ENCODE measurements at places on chromosomes 2 and 18.

GRCh38 chr18:38895560-38895959 lies 1330.0 kb upstream of the CELF4 start:
- DNase-seq: no peak

GRCh38 chr2:46122318-46122976 lies 174.8 kb upstream of the EPAS1 start:
- DNase-seq: no peak

- DNase-seq: no peak
Measured at GRCh38 chr2:189763908-189764661, 1.5 kb upstream of the OSGEPL1 start.

DNA sequence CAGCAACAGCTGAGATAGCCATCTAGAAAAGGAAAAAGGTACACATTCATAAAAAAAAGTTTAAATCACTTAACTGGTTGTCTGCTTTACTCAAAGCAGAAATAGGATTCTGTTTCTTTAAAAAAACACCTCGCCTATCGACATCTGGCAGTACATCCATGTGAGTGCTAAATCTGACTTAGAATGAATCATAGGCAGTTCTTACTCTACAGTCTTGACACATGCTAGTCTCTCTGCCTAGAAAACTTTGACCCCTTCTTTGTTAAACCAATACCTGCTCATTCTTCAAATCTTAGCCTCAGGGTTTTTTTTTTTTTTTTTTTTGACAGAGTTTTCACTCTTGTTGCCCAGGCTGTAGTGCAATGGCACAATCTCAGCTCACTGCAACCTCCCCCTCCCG lies 37.1 kb upstream of the GPR75 start:
- DNase-seq: no peak

DNA sequence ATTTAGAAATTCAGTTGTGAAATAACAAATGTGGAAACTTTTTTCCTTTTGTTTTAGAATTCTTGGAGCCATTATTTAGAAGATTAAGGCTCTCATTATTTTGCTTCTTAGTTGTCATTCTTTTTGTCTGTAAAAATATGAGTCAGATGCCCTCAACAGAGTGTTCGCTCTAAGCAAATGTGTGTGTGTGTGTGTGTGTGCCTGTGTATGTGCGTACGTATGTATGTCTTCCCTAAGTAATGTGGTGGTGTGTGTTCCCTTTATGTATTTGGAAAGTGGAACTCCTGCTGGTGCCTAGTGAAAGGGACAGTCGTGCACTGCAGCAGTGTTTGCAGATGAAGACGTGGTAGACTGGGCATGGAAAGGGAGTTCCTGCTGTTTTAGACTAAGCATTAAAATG lies 27.5 kb downstream of the ZNF407 start:
- DNase-seq: no peak

- DNase-seq: no peak
Measured at GRCh38 chr18:61643884-61644647, 248.7 kb downstream of the RNF152 start.

DNA sequence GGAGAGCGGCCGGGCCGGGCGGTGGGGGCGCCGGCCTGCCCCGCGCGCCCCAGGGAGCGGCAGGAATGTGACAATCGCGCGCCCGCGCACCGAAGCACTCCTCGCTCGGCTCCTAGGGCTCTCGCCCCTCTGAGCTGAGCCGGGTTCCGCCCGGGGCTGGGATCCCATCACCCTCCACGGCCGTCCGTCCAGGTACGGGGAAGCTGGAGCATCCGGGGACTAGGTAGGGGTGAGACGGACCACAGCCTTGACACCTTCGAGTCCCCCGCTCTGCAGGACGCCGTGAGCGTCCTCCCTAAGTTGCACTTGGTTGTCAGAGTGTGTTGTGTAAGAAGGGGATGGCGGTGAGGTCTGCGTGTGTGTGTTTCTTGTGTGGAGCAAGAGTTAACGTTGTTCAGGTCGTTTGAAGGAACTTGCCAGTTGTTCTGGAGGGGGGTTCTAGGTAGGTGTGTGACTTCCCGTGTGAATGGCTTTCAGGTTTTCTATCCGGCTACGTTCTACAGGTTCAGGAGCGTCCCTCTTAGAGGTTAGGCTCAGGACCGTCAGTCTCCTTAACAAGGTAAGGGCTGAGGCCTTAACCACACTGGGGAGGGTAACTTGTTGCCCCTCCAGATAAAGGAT lies 393 bp downstream of the IL1R1 start:
- no peak for DNase-seq

GRCh38 chr2:44931198-44931780 lies 10.2 kb upstream of the SIX3 start:
- DNase-seq: no peak

DNA sequence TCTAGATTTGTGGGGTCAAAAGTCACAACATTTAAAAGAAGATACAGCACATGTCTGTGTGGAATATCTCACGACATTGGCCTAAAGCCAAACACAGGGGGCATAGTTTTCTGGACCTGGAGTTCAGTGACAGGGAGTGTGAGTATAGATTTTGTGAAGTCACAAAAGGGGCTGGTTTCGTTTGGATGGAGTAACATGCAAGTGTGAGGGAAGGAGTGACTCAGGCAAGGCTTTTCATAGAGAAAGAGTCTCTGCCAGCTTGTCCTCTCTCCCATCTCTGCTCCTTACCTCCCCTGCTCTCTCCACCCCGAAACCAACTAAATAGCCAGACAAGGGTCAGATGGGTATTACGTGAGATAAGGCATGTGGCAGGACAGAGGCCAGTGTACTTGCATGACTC lies 3.7 kb upstream of the EPAS1 start:
- DNase-seq: no peak

DNA sequence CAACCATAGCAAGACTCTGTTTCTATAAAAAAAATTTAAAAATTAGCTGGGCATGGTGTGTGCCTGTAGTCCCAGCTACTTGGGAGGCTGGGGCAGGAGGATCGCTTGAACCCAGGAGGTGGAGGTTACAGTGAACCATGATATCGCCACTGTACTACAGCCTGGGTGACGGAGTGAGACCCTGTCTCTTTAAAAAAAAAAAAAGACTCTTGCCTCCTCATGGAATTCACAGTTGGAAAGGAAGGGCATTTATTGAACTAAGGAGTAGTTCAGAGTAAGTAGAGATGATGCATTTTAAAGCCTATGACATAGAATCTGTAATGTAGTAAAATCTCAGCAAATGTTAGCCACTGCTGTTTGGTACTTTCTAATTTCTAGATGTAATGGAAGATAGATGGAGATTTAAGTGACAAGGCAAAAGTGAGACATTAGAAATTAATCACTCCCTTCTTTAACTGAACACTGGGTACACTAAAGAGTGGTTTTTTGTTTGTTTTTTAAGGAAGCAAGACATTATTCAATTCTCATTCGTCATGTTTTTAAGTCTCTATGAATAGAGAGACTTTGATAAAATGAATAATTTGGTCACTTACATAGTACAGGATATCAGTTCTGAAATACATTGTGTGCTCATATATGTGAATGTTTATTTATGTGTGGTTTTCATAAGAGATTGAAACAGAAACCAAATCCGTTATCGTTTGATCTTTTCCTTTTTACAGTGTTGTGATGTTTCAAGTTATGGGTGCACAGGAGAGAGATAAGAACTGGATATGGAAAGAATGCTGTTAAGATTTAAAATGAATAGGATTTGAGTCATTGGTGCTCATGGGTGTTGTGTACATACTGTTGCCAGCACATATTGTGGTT lies 186.1 kb upstream of the STON1 start:
- no peak for DNase-seq

DNA sequence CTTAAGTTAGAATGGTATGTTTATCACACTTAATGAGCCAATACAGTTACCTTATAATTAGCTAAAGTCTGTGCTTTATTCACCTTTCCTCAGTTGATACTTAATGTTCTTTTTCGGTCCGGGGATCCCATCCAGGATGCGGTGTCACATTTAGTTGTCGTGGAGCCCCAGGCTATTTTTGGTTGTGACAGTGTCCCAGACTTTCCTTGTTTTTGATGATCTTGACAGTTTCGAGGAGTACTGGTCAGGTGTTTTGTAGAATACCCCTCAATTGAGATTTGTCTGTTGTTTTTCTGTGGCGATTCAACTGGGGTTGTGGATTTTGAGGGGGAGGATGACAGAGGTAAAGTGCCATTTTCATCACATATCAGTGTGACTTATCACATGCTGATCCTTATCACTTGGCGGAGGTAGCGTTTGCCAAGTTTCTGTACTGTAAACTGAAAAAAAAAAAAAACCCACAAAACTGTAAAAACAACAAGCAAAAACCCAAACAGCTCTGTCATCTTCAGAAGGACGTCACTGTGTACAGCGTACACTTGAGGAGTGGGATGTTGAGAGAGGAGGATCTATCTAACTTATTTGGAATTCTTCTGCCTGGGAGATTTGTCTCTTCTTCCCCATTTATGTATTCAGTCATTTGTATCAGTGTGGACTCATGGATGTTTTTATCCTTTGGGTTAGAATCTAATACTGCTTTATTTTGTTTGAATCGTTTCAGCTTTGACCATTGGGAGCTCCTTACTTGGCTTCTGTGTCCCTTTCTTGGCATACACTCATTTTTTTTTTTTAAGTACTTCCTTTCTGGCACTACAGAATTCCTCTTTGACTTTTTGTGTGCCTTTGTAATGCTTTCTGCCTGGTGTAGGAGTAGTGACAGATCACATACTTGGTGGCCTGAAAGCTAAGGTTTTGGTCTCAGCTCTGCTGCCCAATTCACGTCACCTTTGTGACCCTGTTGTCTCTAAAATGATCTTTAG lies 68.1 kb downstream of the FMNL2 start:
- DNase-seq: no peak

DNA sequence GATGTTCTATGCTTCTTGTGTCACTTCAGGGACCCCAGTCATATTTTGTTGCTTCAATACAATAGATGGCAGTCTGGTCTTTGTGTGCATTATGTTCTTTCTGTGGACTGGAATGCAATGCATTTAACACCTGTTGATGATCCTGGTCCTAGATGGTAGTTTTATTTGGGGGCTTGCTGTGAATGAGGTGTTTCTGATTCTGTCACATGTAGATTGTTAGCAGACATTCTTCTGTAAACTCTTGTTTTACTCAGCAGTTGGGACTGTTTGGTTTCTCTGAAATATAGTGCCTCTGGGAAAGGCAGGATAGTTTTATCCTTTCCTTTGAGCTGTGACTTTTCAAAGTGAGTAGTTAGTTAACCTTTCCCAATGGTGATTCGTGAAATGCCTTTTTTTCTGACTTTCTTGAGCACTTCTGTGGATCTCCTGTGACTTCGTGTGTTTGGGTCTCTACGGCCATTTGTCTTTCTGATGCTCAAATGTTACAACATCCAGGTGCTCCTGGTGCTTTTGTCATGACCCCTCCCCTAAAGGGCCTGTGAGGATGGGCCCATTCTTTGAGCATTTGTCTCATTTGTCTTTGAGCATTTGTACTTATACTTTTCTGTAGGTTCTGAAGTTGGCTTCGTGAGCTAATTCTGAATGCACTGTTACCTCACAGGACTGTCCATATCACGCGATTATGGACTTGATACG lies 20.8 kb downstream of the ADNP2 start:
- no peak for DNase-seq
